ENCODE measurements at places on chromosomes 7 and 10.
A peak's percentile ranks its signal among the peaks of the same experiment; 100 is the strongest.

DNA sequence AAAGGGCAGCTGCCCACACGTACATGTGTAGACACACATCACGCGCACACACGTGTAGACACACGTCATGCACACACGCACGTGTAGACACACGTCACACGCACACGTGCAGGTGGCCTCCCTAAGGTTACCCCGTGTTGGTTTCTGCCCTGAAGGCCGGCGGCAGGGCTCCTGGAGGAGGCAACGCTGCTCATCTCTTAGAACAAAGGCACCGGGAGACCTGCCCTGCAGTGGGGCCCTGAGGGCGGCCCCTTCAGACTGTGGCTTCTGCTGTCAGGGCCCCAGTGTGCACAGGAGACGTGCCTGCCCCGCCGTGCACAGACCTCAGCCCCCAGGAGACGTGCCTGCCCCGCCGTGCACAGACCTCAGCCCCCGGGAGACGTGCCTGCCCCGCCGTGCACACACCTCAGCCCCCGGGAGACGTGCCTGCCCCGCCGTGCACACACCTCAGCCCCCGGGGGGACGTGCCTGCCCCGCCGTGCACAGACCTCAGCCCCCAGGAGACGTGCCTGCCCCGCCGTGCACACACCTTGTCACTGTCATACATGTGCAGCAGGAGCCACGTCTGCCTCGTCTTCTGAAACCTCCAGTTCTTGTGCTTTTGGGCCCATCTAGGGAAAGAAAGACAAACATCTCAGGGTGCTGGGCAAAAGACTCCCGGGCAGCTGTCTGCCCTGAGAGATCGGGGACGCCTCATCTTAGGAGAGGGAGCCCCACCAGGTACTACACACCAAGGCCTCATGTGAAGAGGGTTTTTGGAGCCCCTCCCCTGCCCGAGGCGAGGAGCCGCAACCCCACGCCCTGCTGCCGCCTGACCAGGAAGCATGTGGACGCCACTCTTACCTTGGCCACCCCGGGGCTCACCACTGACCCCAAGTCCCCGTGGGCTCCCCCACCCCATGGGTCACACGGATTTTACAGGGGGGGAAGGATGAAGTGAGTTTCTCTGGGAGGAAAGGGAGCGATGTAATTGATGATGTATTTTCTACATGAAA is 17.3 kb downstream of the CYP2W1 start:
- DNase-seq = no peak
- peaks cover 34% of the 10 kb centered on the region for H3K4me1 ChIP-seq
- peaks cover 40% of the 10 kb centered on the region for H3K36me3 ChIP-seq
- H3K27ac ChIP-seq = peak overlapping the region; percentile 56

DNA sequence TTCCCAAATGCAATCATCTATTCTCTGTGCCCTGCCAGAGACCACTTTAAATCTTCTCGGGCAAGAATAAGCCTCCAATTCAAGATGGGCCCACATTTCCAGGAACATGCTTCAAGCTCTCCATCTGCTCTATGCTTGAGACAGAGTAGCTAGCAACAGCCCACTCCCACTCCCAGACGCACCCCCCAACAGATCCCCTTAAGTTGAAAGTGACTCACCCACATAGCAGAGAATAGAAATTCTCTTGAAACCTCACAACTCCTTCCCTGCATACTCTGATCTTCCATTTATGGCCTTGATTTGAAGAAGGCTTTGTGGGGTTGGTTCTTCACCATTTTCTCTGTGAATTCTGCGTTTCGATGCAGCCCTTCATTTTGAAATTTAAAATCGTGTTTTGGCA is 604.0 kb downstream of the INHBA start:
- H3K4me3 ChIP-seq = no peak overlapping the region
- H3K27me3 ChIP-seq = peaks cover 5% of the 10 kb centered on the region
- H3K27ac ChIP-seq = no peak overlapping the region
- no peak for DNase-seq

- no peaks in the 10 kb centered on the region for H3K36me3 ChIP-seq
- H3K27ac ChIP-seq = no peak overlapping the region
- no peak for DNase-seq
Observed at GRCh38 chr10:115933098-115933497, 339.9 kb downstream of the GFRA1 start.

DNA sequence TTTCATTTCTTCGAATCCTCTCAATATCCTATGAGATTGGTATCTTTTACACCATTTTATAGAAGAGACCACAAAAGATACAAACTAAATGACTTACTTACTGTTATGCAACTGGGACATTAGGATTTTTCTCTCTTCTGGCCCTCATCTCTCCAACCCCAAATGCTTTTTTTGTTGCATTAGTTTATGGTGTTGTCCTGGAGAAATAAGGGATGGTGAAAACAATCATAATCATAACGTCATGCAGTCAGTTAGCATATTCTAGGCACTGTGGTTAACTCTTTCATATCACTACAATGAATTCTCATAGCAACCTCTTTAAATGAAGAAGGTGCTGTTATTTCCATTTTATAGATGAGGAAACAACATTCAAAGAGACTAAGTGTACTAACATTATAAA is 104.6 kb downstream of the PON1 start:
- H3K36me3 ChIP-seq = no peaks in the 10 kb centered on the region
- H3K27me3 ChIP-seq = no peaks in the 10 kb centered on the region
- H3K27ac ChIP-seq = no peak overlapping the region
- H3K4me3 ChIP-seq = no peak overlapping the region
- no peak for DNase-seq
- no peaks in the 10 kb centered on the region for H3K4me1 ChIP-seq

- no peak overlapping the region for H3K4me3 ChIP-seq
- no peak overlapping the region for H3K27ac ChIP-seq
- no peaks in the 10 kb centered on the region for H3K36me3 ChIP-seq
Observed at GRCh38 chr10:101287997-101288635, 58.9 kb upstream of the LBX1 start.

GRCh38 chr7:74604326-74605020 is 53.0 kb upstream of the GTF2I start:
- no peak for DNase-seq
- no peak overlapping the region for H3K27ac ChIP-seq
- H3K4me1 ChIP-seq = peaks cover 22% of the 10 kb centered on the region
- H3K4me3 ChIP-seq = no peak overlapping the region
- no peaks in the 10 kb centered on the region for H3K36me3 ChIP-seq

GRCh38 chr7:87628780-87629569 is 777 bp downstream of the RUNDC3B start:
- H3K4me1 ChIP-seq = peaks cover 20% of the 10 kb centered on the region
- H3K4me3 ChIP-seq = peak overlapping the region; percentile 97
- H3K27ac ChIP-seq = peak overlapping the region; percentile 89
- peaks cover 4% of the 10 kb centered on the region for H3K27me3 ChIP-seq
- H3K36me3 ChIP-seq = no peaks in the 10 kb centered on the region
- DNase-seq = peak; percentile 28

GRCh38 chr7:88806280-88807037 is 10.9 kb upstream of the TEX47 start:
- no peak overlapping the region for H3K27ac ChIP-seq
- no peak overlapping the region for H3K4me3 ChIP-seq
- H3K27me3 ChIP-seq = no peaks in the 10 kb centered on the region
- DNase-seq = no peak

GRCh38 chr10:98285416-98285815 is 17.4 kb upstream of the LOXL4 start:
- H3K4me3 ChIP-seq = no peak overlapping the region
- DNase-seq = no peak
- H3K4me1 ChIP-seq = no peaks in the 10 kb centered on the region
- H3K27me3 ChIP-seq = peaks cover 38% of the 10 kb centered on the region
- no peak overlapping the region for H3K27ac ChIP-seq

- H3K4me1 ChIP-seq = peaks cover 9% of the 10 kb centered on the region
- H3K27me3 ChIP-seq = peaks cover 19% of the 10 kb centered on the region
- H3K36me3 ChIP-seq = no peaks in the 10 kb centered on the region
- no peak for DNase-seq
- H3K4me3 ChIP-seq = no peak overlapping the region
Observed at GRCh38 chr10:47372726-47373125, 11.4 kb downstream of the ZNF488 start.

DNA sequence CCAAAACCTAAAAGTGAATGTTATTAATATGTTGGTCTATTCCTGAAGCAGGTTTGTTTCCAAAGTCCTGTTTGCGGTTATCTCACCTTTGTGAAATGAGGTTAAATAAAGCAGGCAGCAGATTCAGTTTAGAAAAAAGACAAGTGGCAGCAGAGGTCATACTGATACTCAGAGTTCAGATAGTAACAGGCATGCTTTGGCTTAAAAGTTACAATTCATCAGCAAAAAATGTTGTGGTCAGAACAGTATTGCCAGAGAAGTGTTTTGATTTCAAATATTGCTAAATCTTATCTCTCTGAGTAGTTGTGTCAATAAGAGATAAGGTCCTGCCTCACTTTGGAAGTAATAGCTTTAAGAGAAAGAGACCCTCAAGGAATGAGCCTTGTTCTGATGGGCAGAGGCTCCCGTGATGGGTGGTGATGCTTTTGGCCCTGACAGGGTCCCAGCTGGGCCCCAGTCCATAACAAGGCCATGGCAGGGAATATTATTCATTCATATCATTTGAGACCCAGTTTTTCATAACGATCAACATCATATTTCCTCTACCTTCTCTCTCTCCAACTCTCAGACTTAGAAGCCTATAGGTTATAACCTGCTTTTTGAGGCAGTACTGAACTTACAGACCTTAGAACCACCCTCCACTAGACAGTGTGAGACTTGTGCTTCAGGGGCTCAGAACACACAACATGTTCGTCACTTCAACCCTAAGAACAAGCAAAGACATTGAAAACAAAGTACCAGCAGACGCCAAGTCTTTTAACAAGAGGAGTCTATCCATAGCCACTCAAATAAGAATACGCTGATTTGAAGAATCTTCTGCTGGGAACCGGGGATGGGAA is 58.5 kb upstream of the AHR start:
- no peaks in the 10 kb centered on the region for H3K27me3 ChIP-seq
- peaks cover 15% of the 10 kb centered on the region for H3K4me1 ChIP-seq
- no peak for DNase-seq
- no peaks in the 10 kb centered on the region for H3K36me3 ChIP-seq

GRCh38 chr10:59561477-59562121 is 148.1 kb downstream of the SLC16A9 start:
- H3K36me3 ChIP-seq = no peaks in the 10 kb centered on the region
- DNase-seq = no peak
- H3K27me3 ChIP-seq = peaks cover 13% of the 10 kb centered on the region
- no peak overlapping the region for H3K4me3 ChIP-seq

DNA sequence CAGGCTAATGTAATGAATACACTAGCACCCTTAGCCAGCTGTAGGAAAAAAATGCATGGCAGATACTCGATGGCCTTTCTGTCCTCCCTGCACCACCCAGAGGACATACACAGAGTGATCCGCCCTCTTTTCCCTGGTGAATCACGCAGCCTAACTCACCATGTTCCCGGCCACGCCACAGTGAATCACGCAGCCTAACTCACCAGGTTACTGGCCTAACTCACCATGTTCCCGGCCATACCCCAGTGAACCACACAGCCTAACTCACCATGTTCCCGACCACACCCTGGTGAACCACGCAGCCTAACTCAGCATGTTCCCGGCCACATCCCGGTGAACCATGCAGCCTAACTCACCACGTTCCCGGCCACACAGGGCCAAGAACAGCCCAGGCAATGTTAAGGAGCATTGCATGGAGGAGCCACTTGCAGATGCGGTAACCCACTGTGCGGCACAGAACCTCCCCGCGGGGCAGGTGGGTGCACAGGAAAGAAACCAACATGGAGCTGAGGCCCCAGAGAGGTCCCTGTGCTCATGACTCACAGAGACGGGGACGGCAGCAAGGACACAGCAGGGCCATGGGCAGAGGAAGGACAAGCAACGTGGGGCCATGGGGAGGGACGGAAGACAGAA is 508.5 kb downstream of the DNAJB6 start:
- H3K4me3 ChIP-seq = no peak overlapping the region
- H3K27ac ChIP-seq = no peak overlapping the region
- no peaks in the 10 kb centered on the region for H3K4me1 ChIP-seq
- no peaks in the 10 kb centered on the region for H3K36me3 ChIP-seq

GRCh38 chr10:127873901-127874470 is 18.8 kb downstream of the CLRN3 start:
- H3K27me3 ChIP-seq = no peaks in the 10 kb centered on the region
- peaks cover 5% of the 10 kb centered on the region for H3K4me1 ChIP-seq
- H3K4me3 ChIP-seq = no peak overlapping the region
- no peaks in the 10 kb centered on the region for H3K36me3 ChIP-seq
- no peak overlapping the region for H3K27ac ChIP-seq

GRCh38 chr7:137411446-137411845 is 67.9 kb upstream of the PTN start:
- H3K27ac ChIP-seq = no peak overlapping the region
- no peaks in the 10 kb centered on the region for H3K36me3 ChIP-seq
- no peaks in the 10 kb centered on the region for H3K4me1 ChIP-seq
- H3K27me3 ChIP-seq = no peaks in the 10 kb centered on the region

DNA sequence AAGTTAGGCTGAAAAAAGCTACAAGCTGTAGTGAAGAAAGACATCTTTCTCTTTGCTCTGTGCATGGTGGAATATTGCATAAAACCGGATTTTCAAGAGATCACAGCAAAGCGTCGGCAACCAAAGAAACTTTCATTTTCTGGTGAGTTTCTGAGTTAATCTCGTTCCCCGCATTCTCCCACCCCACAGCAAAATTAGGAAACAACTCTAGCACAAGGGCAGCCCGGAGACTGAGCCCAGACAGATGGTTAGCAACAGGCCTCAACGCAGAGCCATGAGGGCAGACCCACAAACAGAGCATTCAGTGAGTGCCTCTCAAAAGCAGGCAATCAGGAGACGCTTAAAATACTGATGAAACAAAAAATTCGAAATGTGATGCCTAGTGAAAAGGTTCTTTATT is 396.1 kb upstream of the KLF6 start:
- H3K4me3 ChIP-seq = no peak overlapping the region
- H3K27ac ChIP-seq = no peak overlapping the region
- H3K27me3 ChIP-seq = no peaks in the 10 kb centered on the region
- H3K36me3 ChIP-seq = no peaks in the 10 kb centered on the region

DNA sequence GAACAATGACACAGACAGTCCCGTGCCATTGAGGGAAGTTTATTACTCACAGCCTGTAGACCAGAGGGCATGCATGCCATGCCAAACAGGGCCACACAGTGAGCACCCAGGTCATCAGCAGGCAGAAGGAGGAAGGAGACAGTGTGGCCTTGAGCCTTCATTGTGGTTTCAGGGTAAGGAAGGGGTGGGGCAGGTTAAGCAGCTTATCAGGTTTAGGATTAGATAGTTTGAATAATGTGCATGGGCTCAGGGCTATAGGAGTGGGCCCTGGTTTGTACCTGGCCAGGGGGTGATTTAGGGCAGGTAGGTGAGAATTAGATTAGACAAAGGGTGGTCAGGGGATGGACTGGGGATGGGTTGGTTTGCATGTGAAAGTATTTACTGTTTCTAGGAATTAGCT is 67.9 kb downstream of the ADCY1 start:
- H3K27ac ChIP-seq = no peak overlapping the region
- no peaks in the 10 kb centered on the region for H3K36me3 ChIP-seq
- peaks cover 10% of the 10 kb centered on the region for H3K27me3 ChIP-seq

- no peak overlapping the region for H3K4me3 ChIP-seq
- no peak for DNase-seq
- no peaks in the 10 kb centered on the region for H3K4me1 ChIP-seq
- H3K27me3 ChIP-seq = no peaks in the 10 kb centered on the region
Observed at GRCh38 chr7:68694656-68695055, 903.6 kb upstream of the AUTS2 start.

GRCh38 chr7:116730097-116731022 is 58.4 kb downstream of the MET start:
- peaks cover 15% of the 10 kb centered on the region for H3K27me3 ChIP-seq
- no peak overlapping the region for H3K4me3 ChIP-seq
- no peak overlapping the region for H3K27ac ChIP-seq
- no peak for DNase-seq
- peaks cover 6% of the 10 kb centered on the region for H3K4me1 ChIP-seq

GRCh38 chr10:71191551-71192076 is 20.8 kb upstream of the UNC5B start:
- peaks cover 24% of the 10 kb centered on the region for H3K27me3 ChIP-seq
- H3K36me3 ChIP-seq = no peaks in the 10 kb centered on the region
- no peak overlapping the region for H3K27ac ChIP-seq
- DNase-seq = no peak
- H3K4me3 ChIP-seq = no peak overlapping the region
- H3K4me1 ChIP-seq = no peaks in the 10 kb centered on the region

Measured in stimulated activated naive B cell treated with anti-CD40 and anti-IgM and Interleukin-4, amounts not matched to agents 10 μg/mL and 1 μg/mL and 100 μg/mL, for 72 hours (primary cell).